NCI-H524 treated with DMSO at 0.1 percent for 48 hours (cell line): ENCODE measurements at places on chromosomes 5 and 9.

DNA sequence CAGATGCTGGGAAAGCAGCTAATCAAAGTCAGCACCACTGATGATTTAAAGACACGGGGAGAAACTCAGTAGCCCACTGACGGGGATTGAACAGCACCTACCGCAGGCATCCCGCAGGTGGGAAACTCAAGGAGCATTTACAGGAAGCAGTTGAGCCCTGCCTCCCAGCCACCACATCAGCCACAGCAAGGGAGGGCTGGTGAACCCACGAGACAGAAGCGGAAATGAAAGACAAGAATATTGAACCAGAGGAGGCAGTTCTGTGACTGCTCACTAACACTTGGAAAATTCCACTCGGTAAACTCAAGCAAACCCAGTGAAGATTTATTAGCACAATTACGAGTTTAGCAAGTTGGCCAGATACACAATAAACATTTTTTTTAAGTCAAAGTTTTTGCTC is 10.6 kb upstream of the FAM163B start:
- DNase-seq, result no peak

- no peak for DNase-seq
Measured at GRCh38 chr5:181166812-181167733, 19.7 kb downstream of the OR2V2 start.

DNA sequence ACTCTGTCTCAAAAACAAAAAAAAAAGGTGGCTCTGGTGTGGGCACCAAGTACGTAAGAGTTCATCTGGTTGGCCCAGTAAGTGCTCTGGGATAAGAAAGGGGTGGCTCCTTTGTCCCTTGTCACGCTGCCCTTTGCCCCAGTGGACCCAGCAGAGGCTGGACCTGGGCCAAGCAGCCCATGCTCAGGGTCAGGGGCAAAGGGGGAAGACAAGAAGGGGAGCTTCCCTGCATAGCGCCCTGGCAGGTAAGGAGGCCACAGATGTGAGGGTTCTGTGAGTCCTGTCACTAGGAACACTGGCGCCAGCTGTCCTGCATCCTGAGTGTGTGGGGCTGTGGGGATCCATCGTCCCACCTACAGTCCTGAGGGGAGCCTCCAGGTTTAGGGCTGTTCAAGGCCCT is 65.3 kb downstream of the GADD45G start:
- no peak for DNase-seq

GRCh38 chr5:34652914-34653313 is 3.2 kb upstream of the RAI14 start:
- DNase-seq, result no peak

GRCh38 chr9:136525207-136525606 is 20.6 kb downstream of the NOTCH1 start:
- DNase-seq, result no peak

GRCh38 chr9:13190040-13190439 is 89.5 kb downstream of the MPDZ start:
- DNase-seq, result no peak

GRCh38 chr9:119086590-119086989 is 282.6 kb downstream of the BRINP1 start:
- peak; percentile 23 for DNase-seq

DNA sequence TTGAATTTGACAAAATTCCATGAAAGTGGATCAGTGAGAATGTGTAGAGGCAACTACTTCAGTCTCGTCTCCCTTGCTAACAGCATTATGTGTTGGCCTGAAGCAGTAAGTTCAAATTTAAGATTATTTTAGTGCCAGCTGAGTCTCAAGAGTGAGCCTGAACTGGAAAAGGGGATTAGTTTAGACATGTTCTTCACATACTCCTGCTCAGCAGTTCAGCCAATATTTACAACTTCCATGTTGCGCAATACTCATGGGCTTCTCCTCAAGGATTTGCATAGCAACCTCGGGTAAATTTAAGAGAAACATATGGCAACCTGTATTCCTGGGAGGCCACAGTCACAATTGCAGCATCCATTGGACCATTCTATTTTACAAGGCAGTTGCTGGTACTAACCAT is 553.8 kb downstream of the PTPRD start:
- DNase-seq, result peak; percentile 64

DNA sequence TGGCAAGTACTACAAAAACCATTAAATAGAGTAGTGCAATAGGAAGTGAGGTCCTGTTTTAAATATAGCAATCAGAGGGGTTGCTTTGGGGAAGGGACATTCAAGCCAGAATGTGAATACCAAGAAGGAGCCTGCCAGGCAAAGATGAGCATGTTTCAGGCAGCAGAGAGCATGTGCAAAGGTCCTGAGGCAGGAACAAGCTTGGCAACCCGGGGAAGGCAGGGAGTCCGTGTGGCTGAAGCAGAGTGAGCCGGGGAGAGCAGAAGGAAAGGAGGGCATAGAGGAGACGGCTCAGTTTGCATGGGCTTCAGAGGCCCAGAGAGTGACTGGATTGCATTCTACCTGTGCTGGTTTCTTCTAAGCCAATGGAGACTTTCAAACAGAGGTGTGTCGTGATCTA is 22.7 kb upstream of the CPLX2 start:
- no peak for DNase-seq

- DNase-seq, result no peak
Measured at GRCh38 chr5:166639151-166639550, 1652.3 kb upstream of the WWC1 start.

DNA sequence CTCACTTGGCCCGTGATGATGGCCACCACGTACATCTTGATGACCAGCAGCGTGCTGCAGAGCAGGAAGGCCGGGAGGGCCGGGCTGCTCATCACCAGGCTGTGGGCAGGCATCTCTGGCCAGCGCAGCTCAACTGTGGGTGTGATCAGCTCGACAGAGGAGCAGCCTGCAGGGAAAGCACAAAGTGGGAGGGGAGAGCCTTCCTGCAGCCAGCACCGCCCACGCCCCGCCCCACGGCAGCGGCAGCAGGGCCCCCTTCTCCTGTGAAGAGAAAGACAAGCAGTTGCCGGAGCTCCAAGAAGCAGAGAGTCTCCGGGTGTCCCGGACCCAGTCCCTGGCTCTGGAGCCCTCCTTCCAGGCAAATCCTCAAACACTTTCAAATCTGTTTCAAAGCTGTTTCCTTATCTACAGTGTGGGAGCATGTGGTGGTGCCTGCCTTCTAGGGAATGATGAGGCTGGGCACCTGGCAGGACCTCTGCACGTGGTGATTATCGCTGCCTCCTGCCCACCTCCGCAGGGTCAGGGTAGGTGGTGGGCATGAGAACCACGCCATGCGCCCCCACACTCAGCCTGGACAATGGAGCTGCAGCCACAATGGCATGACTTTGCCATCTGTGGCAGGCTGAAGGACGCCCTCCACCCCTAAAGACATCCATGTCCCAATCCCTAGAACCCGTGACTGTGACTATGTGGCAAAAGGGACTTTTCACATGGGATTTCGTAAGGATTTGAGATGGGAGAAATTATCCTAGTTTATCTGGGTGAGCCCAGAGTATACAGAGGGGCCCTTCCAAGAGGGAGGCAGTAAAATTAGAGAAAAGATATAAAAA is at the start of gene PTGES:
TSS of gene PTGES (minus strand) at position 143 of the 830 bp plus-strand sequence. CDS start at position 113, 30 bp downstream.
- peak; percentile 24 for DNase-seq

- no peak for DNase-seq
Measured at GRCh38 chr5:73232266-73233041, 59.5 kb downstream of the TMEM174 start.

GRCh38 chr9:21833090-21833801 is 30.8 kb downstream of the MTAP start:
- DNase-seq, result no peak

DNA sequence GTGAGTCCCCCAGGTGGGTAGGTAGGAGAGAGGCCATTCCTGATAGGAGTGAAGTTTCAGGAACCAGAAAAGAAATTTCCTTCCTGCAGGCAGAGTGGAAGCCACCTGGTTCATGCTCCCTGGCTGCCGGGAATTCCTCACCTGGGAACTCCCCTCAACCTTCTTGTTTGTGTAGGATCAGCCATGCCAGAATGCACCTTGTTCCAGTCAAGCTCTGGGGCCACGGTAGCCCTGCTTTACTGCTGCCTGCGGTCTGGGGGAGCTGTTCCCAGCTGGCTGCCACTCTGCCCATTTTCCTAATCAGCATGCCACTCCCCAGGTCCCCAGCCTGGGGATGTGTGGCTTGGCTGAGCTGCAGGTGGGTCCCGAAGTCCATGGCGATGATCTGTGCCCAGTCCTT is 18.7 kb upstream of the B4GALT1 start:
- no peak for DNase-seq

DNA sequence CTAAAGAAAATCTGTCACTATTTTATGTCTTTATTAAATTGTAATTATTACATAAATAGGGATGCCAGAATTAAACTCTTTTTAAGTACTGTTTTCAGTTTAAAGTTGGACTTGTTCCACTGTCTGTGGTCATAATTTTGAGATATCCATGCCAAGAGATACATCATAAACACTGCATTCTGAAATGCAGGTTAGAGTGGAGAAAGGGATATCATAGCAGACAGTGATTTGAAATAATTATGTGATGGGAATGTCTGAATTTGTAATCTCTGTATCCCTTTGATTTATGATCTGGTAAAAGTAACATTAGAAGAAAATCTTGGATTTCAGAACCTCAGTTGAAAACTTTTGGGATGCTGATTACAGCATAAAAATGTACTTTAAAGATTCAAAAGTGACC is 222.1 kb downstream of the GOLPH3 start:
- no peak for DNase-seq

- no peak for DNase-seq
Measured at GRCh38 chr5:119341452-119342349, 14.1 kb upstream of the TNFAIP8 start.
